Suppressor macrophage treated with lipopolysaccharide for 1 hour (primary cell): ENCODE measurements at places on chromosomes 7 and 10.
A peak's percentile ranks its signal among the peaks of the same experiment; 100 is the strongest.

- no peak for DNase-seq
These were observed 183.4 kb downstream of the HTR7 start for GRCh38 chr10:90674461-90674860.

DNA sequence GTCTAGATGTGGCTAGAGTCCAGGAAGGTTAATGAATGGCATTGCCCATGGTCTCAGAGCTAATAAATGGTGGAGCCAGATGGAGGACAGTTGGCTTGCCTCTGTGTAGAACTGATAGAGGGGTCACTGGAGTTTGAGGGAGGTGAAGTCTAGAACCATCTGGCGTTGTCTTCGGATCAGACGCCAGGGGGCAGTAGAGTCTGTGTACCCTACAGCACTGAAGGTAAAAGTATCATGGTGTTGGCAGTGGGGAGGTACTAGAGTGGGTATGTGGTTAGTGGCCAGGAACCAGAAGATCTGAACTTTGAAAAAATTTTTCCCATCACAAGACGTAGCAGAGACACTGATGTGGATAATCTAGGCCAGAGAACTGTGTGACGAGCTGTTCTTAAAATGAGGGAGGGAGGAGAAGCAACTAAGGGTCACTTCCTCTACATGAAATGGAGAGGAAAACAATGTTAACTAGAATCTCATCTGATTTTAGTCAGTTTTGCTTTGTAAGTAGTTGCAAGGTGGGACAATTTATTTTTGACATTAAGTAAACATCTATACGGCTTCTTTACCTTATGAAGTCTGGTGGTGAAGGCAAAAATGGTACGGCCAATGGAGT lies 227.9 kb upstream of the PRSS58 start:
- DNase-seq = peak; percentile 19

DNA sequence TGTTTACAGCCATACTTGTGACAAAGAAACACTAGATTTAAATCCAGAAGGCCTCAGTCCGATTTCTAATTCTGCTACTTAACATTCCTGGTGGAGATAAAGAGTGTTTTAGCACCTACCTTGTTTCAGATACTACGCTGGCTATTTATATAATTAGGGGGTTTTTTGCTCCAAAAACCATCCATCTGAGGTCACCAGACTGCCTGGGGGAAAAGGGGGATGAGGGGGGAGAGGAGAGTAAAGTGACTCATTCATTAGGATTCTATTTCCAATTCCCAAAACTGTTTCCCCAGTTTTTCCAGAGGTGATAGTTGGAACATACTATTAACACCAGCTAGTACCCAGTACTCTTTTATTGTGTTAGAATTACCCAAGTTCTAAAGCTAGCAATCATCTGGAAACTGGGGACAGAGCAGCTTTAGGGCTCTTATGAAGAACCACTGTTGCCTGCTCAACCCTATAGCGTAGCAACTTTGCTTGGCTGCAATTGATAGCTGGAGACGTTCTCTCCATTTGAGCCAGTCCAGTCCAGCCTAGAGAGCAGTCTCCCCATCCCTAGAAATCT lies 6.6 kb downstream of the GCC1 start:
- no peak for DNase-seq

DNA sequence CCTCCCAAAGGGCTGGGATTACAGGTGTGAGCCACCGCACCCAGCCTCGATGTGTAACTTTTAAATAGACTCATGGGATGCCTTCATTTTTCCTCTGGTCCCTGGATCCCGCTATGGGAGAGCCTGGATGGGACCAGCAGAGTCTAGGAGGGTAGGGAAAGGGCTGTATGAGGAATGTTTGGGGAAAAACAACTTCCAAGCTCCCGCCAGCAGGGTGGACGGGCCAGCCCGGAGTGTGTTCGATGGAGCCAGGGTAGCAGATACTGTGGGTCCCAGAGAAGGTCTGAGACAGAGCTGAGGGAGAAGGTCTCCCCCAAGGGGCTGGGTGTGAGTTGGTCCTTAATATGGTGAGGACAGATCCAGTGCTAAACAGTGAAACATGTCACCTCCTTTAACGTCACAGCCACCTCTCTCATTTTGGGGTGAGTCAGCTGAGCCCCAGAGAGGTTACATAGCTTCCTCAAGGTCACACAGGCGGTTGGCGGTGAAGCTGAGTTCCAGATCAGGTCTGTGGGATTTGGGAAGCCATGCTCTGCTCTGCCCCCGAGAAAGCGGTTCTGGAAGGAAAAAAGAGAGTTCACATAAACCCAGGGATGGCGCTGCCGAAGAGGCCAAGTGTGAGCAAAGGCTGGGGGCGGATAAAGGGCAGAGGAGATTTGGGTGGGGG lies 66.4 kb downstream of the MYL10 start:
- DNase-seq = no peak

DNA sequence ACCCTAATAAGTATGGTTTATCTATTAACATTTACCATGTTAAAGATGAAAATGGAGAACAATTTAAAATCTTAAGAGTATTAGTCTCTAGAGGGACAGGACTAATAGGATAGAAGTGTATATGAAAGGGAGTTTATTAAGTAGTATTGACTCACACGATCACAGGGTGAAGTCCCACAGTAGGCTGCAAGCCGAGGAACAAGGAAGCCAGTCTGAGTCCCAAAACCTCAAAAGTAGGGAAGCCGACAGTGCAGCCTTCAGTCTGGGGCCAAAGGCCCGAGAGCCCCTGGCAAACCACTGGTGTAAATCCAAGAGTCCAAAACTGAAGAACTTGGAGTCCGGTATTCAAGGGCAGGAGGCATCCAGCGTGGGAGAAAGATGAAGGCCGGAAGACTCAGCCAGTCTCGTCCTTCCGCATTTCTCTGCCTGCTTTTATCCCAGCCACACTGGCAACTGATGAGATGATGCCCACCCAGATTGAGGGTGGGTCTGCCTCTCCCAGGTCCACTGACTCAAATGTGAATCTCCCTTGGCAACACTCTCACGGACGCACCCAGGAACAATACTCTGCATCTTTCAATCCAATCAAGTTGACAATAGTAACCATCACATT lies 140.8 kb upstream of the FAM20C start:
- DNase-seq = peak; percentile 34

DNA sequence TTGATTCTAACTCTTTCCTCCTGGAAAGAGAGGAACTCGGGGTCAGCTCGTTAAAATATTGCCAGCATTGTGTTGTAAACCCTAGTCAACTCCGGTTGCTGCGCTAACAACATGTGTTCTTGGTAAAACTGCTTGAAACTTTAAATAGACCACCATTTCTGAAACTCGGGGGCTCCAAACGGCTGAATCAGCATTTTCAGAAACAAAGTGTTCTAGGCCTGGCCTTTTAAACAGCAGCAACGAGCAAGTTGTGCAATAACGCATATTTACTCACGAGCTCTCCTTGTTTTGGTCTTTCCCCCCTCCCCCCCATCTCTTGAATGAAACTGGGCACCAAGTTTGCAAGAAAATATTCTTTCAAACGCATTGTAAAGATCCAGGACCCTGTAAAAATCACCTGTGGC lies 9.2 kb upstream of the GRB10 start:
- DNase-seq = peak; percentile 20
